ENCODE measurements at places on chromosomes 2 and 18.

DNA sequence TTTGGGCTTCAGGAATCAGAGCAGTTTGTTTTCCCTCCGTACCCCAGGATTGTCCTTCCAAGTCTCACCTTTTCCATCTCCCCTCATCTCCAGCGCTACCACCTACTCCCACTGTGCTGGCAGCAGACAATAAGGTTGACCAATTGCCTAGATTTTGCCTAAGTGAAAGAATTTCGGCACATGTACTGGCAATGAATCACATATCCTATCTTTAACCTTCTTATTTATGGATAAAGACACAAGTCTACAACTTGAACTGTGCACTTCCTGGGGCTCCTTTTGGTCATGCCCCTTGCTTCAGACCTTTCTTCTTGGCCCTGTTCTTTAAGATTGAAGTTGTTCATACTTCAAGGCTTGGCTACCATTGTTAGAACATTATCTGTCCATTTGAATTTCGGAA is 71.4 kb downstream of the KCMF1 start:
- no peak for DNase-seq

GRCh38 chr18:50401888-50402287 is 27.0 kb downstream of the SKA1 start:
- DNase-seq: peak; percentile 73

- DNase-seq: no peak
These were observed 137.8 kb upstream of the KLHL29 start for GRCh38 chr2:23246992-23247683.

GRCh38 chr2:84778911-84779690 is 101.8 kb downstream of the TRABD2A start:
- DNase-seq: no peak

GRCh38 chr2:127108090-127108523 is 1.2 kb upstream of the BIN1 start:
- peak; percentile 36 for DNase-seq

- DNase-seq: no peak
These were observed 280.6 kb upstream of the PARD3B start for GRCh38 chr2:204264621-204265140.

- DNase-seq: no peak
These were observed 573.4 kb downstream of the TSN start for GRCh38 chr2:122328816-122329215.

GRCh38 chr2:180980943-180981911 is 822 bp downstream of the UBE2E3 start:
- DNase-seq: no peak

- no peak for DNase-seq
These were observed 251.8 kb downstream of the LPIN1 start for GRCh38 chr2:11998218-11998617.

- DNase-seq: no peak
These were observed 1111.9 kb upstream of the GYPC start for GRCh38 chr2:125543968-125544514.

DNA sequence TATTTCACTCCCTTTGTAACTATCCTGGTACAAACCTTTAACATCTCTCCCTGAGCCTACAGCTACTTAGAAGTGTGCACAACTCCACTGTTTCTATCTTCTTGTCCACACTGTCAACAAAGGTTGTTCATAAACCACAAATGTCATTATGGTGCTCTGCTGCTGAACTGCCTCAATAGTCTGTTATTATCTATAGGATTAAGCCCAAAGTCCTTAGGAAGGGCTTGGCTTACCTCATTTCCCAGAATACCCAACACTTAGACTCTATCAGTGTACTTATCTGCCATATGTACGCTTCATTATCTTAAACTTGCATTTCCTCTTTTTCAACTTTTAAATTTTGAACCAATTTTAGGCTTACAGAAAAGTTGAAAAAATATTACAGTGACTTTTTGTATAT is 94.2 kb downstream of the HNMT start:
- no peak for DNase-seq

DNA sequence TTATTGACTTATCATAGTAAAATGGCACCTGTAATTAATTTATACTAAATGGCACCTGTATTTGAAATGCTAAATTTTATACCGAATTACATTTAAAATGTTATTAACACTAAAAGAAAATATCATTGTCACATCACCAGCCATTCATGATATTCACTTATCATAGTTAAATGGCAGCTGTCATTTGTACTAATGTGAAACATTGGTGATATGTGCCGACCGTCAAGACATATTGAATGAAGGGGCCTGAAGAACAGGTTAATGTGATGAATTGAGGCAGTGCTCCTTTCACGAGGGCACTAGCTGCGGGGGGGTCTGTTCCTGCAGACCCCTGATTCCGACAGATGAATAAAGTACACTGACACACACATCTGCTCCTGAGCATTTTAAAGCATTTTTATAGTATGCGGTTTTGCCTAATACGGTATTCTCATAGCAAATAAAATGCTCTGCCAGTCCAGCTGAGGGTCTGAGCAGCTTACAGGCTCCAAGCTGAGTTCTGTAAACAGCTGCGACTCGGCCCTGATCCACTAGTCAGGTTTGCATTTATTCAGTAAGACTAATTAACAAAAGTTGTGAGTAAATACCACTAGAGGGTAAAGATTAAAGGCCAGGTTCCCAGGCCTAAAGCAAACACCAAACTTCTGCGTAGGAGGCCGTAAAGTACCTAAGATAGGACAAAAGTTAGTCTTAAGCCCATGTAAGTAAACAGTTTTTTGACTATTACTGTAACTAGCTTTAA is 593.4 kb upstream of the NETO1 start:
- DNase-seq: no peak

- no peak for DNase-seq
These were observed 43.4 kb downstream of the PLCL1 start for GRCh38 chr2:197847651-197848401.

DNA sequence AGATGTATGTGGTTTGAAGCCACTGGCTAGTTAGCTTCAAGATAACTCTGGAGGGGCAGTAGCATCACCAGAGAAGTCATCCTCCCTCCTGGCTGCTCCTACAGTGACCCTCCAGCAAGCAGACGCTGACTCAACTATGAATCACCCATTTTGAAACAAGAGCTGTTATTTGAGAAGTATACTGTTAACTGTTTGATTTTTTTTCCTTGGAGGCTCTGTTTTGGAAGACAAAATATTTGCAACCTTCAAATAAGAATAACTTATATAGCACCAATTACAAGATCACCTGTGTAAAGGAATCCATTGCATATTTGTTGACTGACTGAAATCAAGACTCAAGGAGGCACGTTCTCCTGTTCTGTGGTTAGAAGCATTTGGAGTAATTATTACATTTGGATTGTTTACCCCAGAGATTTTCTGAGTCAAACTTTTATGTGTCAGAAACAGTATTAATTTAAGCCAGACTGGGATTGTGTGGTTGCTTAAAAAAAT is 313.8 kb downstream of the MTX2 start:
- DNase-seq: no peak

- no peak for DNase-seq
These were observed 1.3 kb downstream of the HSPD1 start for GRCh38 chr2:197498235-197498936.

DNA sequence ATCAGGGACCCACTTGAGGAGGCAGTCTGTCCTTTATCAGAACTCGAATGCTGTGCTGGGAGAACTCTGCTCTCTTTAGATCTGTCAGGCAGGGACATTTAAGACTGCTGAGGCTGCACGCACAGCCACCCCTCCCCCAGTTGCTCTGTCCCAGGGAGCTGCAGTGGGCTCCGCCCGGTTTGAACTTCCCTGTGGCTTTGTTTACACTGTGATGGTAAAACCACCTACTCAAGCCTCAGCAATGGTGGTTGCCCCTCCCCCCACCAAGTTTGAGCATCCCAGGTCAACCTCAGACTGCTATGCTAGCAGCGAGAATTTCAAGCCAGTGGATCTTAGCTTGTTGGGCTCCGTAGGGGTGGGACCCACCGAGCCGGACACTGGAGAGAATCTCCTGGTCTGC is 11.8 kb upstream of the LHCGR start:
- DNase-seq: no peak

GRCh38 chr2:42063431-42064171 is 15.8 kb downstream of the PKDCC start:
- DNase-seq: no peak

DNA sequence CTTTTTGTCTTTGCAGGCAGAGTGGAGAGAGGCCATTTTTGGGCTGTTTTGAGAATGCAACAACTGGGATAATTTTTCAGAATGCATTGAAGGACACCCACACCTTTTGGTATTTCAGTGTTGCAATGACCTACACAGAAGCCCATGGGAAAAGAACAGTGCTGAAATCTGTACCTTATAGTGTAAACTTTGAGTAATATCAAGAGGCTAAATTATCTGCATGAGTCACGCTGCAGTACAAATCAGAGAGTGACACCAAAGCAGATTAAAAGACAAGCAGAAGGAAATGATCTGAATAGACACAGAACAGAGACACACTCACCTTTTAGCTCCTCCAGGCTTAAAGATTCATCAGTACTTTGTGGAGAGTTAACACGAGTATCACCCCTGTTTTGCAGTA is 265.3 kb downstream of the PAX3 start:
- DNase-seq: no peak

DNA sequence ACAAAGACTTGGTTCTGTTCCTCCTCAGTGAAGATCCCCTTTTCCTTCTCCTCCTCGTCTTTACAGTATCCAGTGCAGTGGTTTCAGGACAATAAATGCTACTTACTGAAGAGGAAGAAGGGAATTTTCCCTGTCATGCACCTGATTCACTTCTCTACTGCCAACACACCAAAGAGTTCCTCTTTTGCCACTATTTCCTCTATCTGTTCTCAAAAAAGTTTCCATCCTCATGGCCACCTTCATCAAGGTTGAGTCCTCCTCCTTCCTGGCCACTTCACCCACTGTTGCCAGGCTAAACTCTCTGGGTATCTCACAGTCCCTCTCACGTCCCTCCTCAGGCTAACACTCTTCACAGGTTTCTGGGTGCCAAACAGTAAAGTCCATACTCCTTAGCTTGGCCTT is 41.7 kb downstream of the PLEKHM3 start:
- DNase-seq: no peak

- DNase-seq: no peak
These were observed 31.0 kb downstream of the MYCN start for GRCh38 chr2:15971351-15971750.

GRCh38 chr2:8334866-8335325 is 347.0 kb upstream of the ID2 start:
- DNase-seq: no peak

- DNase-seq: no peak
These were observed 126.4 kb downstream of the CACNB4 start for GRCh38 chr2:151972241-151973012.

GRCh38 chr2:241129086-241129871 is 20.0 kb downstream of the PASK start:
- no peak for DNase-seq

DNA sequence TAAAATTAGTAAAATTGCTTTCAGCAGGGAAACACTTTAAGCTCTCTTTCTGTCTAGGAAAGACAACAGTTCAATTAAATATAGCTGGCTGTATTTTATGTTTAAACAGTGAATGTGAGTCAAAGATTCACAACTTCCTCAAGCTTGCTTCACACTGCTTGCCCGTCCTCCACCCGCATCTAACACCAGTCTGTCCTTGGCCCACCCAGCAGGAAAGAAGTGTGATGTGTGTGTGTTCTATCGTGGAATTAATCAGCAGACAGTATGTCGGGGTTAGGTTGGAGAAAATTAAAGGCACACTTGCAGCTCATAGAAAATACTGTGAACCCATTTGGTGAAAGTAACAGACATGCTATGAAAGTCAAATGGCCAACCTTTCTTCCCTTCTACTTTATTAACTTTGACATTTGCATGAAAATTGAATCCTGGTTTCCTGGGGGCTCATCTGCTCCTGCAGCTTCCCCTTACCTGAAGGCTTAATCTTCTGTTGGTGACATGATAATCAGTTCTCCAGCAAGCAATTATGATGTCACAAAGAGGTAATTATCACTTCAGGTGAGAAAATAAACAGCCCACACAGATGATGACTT is 182.0 kb downstream of the UXS1 start:
- no peak for DNase-seq

DNA sequence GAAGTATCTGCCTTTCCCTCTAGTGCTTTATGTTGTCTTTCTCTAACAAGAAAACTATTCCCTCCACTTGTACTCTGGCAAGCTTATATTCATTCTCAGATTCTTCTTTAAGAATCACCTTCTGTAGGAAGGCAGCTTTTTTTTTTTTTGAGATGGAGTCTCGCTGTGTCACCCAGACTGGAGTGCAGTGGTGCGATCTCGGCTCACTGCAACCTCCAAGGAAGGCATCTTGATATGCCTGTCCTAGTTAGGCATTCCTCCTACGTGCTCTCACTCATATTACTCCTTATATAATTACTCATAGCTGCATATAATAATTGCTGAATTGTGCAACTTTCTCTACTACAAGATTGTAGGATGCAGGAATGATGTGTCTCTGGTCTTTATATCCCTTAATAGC is 15.8 kb downstream of the NDUFS1 start:
- no peak for DNase-seq

GRCh38 chr2:633371-633770 is 43.8 kb downstream of the TMEM18 start:
- no peak for DNase-seq

- DNase-seq: no peak
These were observed 160.9 kb downstream of the ZEB2 start for GRCh38 chr2:144358979-144359541.

- no peak for DNase-seq
These were observed 43.4 kb upstream of the LPIN2 start for GRCh38 chr18:3056311-3056710.

DNA sequence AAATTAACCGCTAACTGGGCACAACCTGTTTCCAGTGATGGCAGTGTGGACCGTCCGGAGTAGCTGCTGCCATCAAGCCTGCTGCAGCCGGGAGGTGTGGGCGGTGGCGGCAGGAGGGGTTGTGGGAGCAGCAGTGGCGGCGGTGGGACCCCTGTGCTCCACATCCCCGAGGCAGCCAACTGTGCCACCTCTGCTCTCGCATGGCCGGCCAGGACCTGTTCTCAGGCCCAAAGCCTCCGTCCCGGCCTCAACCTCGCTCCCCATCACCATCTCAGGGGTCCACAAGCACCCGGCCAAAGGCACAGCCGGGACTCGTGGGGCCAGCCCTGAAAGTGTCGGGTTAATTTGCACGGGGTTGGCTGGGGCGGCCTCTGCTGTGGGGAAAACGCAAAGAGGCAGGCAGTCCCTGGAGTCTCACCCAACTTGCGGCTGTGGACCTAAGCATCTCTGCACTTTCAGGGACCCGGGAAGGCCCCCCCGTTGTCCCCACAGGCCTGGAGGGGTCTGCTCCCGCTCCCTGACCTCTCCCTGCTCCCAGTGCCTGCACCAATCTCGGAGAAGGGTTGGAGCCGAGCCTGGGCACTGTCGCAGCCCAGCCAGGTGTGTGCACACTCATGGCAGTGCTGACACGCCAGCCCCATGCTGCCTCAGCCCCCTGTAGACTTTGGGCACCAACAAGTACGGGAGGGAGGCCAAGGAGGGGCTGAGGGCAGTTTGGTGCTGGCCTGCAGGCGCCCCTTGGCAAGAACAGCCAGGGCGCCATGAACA is 44.4 kb upstream of the PEX13 start:
- no peak for DNase-seq

- DNase-seq: no peak
These were observed 63.2 kb upstream of the TMEM17 start for GRCh38 chr2:62568983-62569837.

Measured in Peyer's patch (tissue), 4 donors.